Cortex of kidney (tissue), 1 donor: ENCODE measurements at places on chromosomes 16 and 17.

GRCh38 chr16:85869785-85870558 lies 29.0 kb upstream of the IRF8 start:
- DNase-seq, result no peak

DNA sequence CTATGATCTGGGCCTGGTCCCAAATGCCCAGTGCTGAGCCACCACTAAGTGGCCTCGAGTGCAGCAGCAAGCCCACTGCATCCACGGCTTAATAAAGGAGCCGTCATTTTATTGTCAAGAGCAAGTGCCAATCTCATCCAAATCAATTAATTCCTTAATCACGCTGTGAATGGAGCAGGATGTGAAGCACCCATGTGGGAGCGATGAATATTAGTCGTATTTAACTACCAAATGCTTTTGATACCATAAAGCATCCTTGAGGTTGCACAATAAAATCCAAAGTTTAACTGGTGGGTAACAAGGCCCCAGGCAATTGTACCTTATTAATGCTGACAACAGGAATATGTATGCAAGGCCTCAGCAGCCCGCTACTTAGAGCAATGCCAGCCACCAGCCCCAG lies 226.0 kb upstream of the C16orf82 start:
- DNase-seq, result no peak

DNA sequence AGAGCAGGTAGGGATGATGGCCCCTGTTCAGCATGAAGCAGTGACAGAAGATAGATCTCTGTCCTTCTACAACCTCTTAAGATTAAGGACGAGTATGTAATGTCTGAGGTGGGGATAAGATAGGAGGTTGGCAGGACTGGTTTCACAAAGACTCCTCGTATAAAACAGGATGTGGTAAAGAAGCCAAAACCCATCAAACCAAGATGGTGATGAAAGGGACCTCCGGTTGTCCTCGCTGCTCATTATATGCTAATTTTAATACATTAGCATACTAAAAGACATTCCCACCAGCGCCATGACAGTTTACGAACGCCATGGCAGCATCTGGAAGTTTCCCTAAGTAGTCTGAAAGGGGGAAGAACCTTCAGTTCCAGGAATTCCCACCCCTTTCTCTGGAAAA lies 27.3 kb downstream of the MIS12 start:
- DNase-seq, result no peak

GRCh38 chr16:69861292-69862030 lies 89.7 kb upstream of the CLEC18A start:
- no peak for DNase-seq

GRCh38 chr16:23174622-23175021 lies 7.9 kb upstream of the SCNN1G start:
- no peak for DNase-seq

DNA sequence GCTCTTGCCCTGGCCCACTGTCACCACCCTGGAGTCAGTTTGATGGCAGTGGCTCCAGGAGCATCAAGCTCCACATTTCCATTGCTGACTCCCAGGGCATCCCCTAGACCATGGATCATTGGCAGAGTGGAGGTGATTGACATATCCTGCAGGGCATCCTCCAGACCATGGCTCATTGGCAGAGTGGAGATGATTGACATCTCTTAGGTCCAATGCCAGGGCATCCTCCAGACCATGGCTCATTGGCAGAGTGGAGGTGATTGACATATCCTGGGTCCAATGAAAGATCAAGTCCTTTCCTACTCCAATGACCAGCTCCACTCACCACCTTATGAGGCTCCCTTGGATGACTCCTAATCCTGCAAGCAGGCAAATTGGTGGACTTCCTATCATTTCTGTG lies 174.3 kb upstream of the NLRP1 start:
- no peak for DNase-seq
